CD4-positive, alpha-beta T cell treated with Interleukin-21 for 1 hour (primary cell): ENCODE measurements at places on chromosomes 11 and 22.

- no peak for DNase-seq
Observed at GRCh38 chr11:73554671-73555320, 43.1 kb downstream of the FAM168A start.

DNA sequence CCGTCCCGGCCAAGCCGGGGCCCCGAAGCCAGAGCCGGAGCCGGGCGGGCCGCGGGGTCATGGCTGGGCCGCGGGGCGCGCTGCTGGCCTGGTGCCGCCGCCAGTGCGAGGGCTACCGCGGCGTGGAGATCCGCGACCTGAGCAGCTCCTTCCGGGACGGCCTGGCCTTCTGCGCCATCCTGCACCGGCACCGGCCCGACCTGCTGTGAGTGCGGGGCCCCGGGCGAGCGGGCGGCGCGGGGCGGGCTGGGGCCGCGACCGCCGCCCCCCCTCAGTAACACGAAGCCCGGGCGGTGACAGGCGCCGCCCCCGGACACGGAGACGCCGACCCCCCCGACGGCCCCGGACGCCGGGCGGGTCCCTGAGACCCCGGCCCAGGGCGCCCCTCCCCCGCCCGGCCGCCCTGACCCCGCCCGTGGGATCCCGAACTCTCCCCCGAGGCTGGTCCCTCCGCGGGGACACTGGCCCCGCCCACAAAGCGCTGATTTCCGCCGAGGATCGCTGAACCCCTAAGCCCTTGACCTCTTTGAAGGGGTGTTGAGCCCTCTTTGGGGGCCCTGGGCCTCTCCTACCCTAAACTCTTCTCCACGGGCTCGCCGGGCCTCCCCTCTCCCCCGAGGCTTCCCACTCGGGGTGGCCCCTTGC, 389 bp downstream of the MICALL1 start:
- DNase-seq = peak; percentile 41

DNA sequence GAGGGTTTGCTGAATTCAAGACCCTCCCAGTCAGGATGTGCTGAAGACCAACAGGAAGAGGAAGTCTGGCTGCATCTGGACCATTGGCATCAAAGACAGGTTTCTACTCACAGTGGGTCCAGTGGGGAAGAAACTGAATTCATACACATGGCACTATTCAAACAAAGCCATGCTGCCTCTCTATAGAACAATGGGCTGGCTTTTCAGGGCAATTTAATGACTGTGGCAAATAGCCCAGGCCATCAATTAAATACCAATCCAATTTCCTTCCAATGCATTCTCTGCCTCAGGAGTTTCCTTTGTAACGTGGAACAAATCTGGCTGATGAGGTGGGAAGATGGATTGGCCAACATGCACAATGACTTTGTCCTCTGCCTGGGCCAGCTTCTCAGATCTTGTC, 98.6 kb downstream of the SEZ6L start:
- no peak for DNase-seq

DNA sequence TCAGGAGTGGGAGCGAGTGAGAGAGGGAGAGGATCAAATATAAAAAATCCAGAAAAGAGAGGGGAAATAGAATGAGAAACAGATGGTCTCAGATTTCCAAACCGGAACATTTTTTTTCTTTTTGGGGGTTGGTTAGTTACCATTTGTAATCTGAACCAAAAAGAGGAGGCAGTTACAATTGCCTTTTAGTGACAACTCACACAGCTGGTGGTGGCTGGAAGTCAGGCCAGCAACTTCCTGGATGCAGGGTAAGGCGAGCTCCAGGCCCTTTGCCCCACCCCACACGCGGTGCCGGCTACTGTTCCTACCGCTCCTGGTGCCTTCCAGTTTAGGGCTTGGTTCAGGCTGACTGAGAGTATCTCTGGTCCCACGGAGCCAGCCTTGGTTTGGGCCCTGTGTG, 21.0 kb upstream of the UBASH3B start:
- DNase-seq = no peak
